Stimulated activated CD4-positive, alpha-beta T cell treated with anti-CD3 and anti-CD28 coated beads, TNF-alpha, amount 100 ng/mL, for 1 hour (primary cell): ENCODE measurements at places on chromosomes 3 and 15.

DNA sequence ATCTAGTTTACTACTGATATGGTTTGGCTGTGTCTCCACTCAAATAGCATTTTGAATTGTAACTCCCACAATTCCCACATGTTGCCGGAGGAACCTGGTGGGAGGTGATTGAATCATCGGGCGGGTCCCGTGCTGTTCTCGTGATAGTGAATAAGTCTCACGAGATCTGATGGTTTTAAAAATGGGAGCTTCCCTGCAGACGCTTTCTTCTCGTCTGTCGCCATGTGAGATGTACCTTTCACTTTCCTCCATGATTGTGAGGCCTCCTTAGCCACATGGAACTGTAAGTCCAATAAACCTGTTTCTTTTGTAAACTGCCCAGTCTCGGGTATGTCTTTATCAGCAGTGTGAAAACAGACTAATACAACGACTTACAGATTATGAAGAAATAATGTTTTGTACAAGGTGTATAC lies 35.6 kb upstream of the PYDC2 start:
- no peak for DNase-seq

- no peak for DNase-seq
Measured at GRCh38 chr3:171615686-171616085, 155.5 kb upstream of the TNIK start.

- no peak for DNase-seq
Measured at GRCh38 chr3:71585887-71586809, 2.6 kb upstream of the FOXP1 start.

DNA sequence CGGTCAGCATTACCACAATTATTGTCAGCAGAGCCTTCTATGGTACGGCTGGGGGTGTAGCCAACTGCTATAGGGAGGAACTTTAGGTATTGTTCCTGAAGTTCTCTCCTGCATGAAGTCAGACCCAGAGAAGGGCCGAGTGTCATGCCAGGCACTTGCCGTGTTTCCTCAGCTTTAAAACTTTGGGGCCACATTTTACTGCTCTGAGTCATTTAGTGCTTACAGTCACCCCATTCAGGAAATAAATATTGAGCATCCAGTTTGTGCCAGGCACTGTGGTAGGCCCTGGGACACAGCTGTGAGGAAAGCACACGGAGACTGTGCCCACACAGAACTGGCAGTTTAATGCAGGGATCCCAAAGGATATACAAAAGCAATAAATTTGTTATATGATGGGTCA lies 54.5 kb upstream of the APEH start:
- DNase-seq: no peak

DNA sequence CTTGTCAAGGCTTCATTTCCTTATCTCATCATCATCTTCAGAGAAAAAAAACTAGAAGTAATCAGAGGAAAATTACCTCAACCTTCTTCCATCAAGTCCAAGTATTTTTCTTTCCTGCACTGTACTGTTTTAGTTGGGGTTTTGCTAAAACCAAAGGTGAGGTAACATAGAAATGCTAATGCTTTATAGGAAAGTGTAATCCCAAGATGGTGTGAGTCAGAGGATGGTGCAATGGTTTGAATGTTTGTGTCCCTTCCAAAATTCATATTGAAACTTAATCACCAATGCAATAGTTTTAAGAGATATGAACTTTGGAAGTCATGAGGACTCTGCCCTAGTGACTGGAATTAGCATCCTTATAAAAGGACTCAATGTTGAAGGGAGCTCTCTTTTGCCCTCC lies 79.5 kb downstream of the KBTBD8 start:
- DNase-seq: no peak
